Bronchial smooth muscle cell (primary cell): ENCODE measurements at places on chromosomes 5 and 9. TPM values are rescaled to one million over a fixed set of nuclear protein-coding genes. Genes with fewer than 3 reads are reported as not detected.

Gene AQP7
- 0.34 and 0.47 TPM in 2 replicates for total RNA-seq

Gene BTNL3
- total RNA-seq: not detected in 2 replicates

Gene FCHO2
- 11.3 and 13.9 TPM in 2 replicates for total RNA-seq

Gene SURF6
- total RNA-seq: 7.4 and 8.1 TPM in 2 replicates

Gene MARCHF3
- 5.0 and 6.4 TPM in 2 replicates for total RNA-seq

Gene ARL14EPL
- total RNA-seq: 0.69 TPM in 1 of 2 replicates, not detected in the other

Gene EIF4E1B
- 0.26 TPM in 1 of 2 replicates, not detected in the other for total RNA-seq

Gene CCDC192
- total RNA-seq: not detected in 2 replicates
